ENCODE measurements at places on chromosomes 12 and 14.

DNA sequence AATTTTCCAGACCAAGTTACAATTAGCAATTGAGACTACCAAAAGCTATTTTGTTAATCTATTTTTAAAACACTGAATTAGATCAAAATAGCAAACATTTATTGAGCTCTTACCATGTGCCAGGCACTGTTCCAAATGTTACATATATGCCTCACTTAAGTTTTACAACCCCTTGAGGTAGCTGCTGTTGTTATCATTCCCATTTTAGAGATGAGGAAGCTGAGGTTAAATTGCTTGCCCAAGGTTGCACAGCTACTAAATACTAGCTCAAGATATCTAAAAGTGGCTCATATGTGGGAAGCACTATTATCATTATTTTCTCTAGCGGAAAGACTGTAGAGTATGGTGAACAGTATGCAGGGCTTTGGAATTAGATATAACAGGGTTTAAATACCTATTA is 19.5 kb upstream of the NAP1L1 start:
- no peak for DNase-seq
- no peak overlapping the region for H3K27ac ChIP-seq
- H3K36me3 ChIP-seq, result no peaks in the 10 kb centered on the region
- no peak overlapping the region for H3K4me3 ChIP-seq
- no peaks in the 10 kb centered on the region for H3K4me1 ChIP-seq

DNA sequence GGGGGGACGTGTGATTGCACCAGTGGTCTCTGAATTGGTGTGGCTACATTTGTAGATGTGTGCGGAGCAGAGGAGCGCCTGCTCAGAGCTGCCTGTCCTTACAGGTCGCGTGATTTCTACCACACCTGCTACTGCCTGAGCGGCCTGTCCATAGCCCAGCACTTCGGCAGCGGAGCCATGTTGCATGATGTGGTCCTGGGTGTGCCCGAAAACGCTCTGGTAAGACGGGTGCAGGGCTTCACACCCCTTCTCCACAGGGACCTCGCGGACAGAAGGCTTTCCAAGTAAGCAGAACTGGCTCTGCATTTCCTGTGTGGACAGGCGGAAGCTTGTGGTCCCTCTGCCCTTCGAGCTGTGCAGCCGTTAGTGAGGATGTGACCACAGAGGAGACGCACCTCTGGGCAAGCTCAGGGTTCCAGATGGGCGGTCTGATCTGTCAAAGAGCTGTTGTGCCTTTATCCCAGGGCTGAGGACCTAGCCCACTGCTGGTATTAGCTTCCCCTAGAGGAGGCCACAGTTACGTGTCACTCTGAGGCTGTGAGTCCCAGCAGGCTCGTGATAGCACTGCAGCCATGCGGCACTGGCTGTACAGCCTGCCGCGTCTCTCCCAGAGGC is 47.7 kb downstream of the MAX start:
- DNase-seq, result no peak
- H3K27me3 ChIP-seq, result no peaks in the 10 kb centered on the region
- H3K4me1 ChIP-seq, result no peaks in the 10 kb centered on the region
- no peak overlapping the region for H3K4me3 ChIP-seq

GRCh38 chr12:64667793-64668192 is 57.5 kb downstream of the RASSF3 start:
- H3K4me1 ChIP-seq, result no peaks in the 10 kb centered on the region
- no peak for DNase-seq
- H3K36me3 ChIP-seq, result no peaks in the 10 kb centered on the region
- H3K27ac ChIP-seq, result peak overlapping the region; percentile 92

- no peak for DNase-seq
- no peak overlapping the region for H3K4me3 ChIP-seq
- peak overlapping the region; percentile 54 for H3K27ac ChIP-seq
These were observed 36.6 kb downstream of the NID2 start for GRCh38 chr14:52032204-52032801.

- H3K27ac ChIP-seq, result no peak overlapping the region
- no peaks in the 10 kb centered on the region for H3K4me1 ChIP-seq
- H3K4me3 ChIP-seq, result no peak overlapping the region
- H3K27me3 ChIP-seq, result no peaks in the 10 kb centered on the region
- DNase-seq, result no peak
- no peaks in the 10 kb centered on the region for H3K36me3 ChIP-seq
These were observed 429.4 kb downstream of the PCNX1 start for GRCh38 chr14:71336489-71337192.
